Activated naive CD4-positive, alpha-beta T cell (primary cell): ENCODE measurements at places on chromosomes 4 and X.

GRCh38 chrX:13005661-13006473 lies 31.0 kb downstream of the TMSB4X start:
- no peak for DNase-seq

GRCh38 chr4:53205970-53206369 lies 159.9 kb downstream of the SCFD2 start:
- DNase-seq, result no peak

DNA sequence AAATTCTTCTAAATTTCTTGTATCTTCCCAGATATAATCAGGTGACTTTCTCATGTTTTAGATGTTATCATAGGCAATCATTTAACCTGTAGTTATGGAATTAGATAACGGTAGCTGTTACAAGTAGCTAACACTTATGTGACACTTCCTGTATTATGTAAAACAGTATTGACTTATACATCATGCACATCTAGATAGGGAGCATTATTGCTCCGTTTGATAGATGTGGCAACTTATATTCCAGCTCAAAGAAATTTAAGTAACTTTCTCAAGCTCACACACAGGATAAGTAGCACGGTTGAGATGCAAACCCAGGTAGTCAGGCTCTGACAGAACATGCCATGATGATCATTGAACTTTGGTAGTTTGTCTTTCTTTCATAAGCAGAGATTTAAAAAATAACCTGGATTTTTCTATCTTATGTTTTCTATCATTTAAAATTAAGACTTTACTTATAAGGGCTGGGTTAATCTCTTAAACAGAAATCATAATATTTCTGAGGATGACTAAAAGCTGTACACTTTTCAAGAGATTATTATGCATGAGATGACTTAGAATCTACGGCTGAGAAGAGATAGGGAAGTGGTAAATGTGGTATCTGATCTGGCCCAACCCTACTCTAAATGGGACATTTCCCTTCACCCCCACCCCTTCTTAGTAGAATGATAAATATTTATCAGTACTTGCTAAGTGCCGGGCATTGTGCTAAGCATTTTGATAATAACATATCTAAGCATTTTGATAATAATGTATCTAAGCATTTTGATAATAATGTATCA lies 69.1 kb upstream of the HPGD start:
- DNase-seq, result no peak

GRCh38 chr4:185339941-185340340 lies 55.8 kb downstream of the LRP2BP start:
- no peak for DNase-seq

GRCh38 chr4:137367620-137368019 lies 164.7 kb downstream of the PCDH18 start:
- no peak for DNase-seq

GRCh38 chr4:115780835-115781234 lies 667.4 kb upstream of the NDST4 start:
- no peak for DNase-seq

DNA sequence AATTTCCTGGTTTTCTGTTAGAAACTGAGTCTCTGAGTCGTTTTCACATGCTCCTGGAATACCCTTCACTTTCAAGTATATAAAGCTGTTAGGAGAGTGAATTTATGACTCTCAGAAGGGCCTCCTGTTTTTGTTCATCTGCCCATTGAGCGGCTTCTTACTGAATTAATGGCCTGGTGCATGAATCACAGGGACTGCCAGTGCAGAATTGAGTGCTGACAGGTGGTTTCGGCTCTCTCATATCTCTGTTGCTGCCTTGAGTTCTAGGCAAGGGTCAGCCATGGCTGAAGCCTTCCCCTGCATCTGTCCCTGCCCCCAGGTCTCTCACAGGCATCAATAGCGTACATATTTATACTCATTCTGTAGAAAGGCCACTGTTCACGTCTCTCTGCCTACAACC lies 22.7 kb upstream of the SEPSECS start:
- DNase-seq, result no peak

GRCh38 chr4:110616238-110617074 lies 6.4 kb downstream of the PITX2 start:
- DNase-seq, result no peak

GRCh38 chrX:107673431-107673830 lies 45.1 kb downstream of the PRPS1 start:
- DNase-seq, result no peak

DNA sequence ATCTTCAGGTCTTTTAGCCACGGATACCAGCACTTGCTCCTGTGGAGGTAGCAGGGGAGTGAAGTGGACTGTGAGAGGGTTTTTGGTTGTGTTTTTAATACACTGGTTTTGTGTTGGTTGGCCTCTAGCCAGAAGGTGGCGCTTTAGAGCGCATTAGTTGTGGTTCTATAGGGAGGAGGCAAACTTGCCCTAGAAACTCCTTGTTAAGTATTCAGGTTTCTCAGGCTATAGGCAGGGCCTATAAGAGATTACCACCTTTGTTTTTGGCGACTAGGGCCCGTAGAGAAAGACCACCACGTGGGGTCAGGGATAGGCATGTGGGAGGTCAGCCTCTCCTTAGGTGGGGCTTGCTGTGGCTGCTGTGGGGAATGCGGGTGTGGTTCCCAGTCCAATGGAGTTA lies 221.6 kb upstream of the SPANXN4 start:
- no peak for DNase-seq
